ENCODE measurements at places on chromosomes 16 and 17. TPM values are rescaled to one million over a fixed set of nuclear protein-coding genes. Genes with fewer than 3 reads are reported as not detected.
A peak's percentile ranks its signal among the peaks of the same experiment; 100 is the strongest.

TP53TG3C gene
- total RNA-seq: not detected

TP53TG3F gene
- total RNA-seq: not detected

- H3K36me3 ChIP-seq: peaks cover 8% of the 10 kb centered on the region
- no peaks in the 10 kb centered on the region for H3K27me3 ChIP-seq
- peaks cover 30% of the 10 kb centered on the region for H3K4me1 ChIP-seq
- peak within 1 kb of the TSS; percentile 73 for H3K27ac ChIP-seq
These were observed at the start of gene TSEN54 for GRCh38 chr17:75516255-75516618. TSS of gene TSEN54 (plus strand) at chr17:75516528. CDS start at chr17:75516561, 33 bp downstream.

- H3K4me3 ChIP-seq: no peak overlapping the region
- DNase-seq: no peak
- H3K36me3 ChIP-seq: no peaks in the 10 kb centered on the region
These were observed 8.6 kb upstream of the HS3ST2 start for GRCh38 chr16:22805326-22805725.

GRCh38 chr17:14748036-14748710 is 447.3 kb downstream of the HS3ST3B1 start:
- no peak overlapping the region for H3K4me3 ChIP-seq
- no peaks in the 10 kb centered on the region for H3K36me3 ChIP-seq
- H3K27ac ChIP-seq: no peak overlapping the region
- DNase-seq: peak; percentile 76
- H3K27me3 ChIP-seq: no peaks in the 10 kb centered on the region
- H3K4me1 ChIP-seq: no peaks in the 10 kb centered on the region

DNA sequence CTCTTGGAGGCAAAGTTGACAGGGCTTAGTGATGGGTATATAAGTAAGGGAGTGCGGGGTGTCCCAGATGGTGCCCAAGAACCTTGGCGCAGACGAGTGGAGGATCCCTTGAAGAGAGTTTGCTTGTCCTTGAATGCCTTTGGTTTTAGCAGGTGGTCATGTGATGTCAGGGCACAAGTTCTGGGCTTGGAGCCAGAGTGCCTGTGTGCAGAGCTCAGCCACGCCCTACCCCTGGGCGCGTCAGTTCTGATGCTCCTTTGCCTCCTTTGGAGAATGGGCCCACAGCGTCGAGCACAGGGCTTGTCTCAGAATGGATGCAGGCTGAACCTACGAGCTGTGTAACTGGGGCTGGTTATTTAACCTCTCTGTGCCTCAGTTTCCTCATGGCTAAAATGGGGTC is 412.2 kb upstream of the EEF2KMT start:
- no peak overlapping the region for H3K27ac ChIP-seq
- no peaks in the 10 kb centered on the region for H3K36me3 ChIP-seq
- no peaks in the 10 kb centered on the region for H3K4me1 ChIP-seq
- peak; percentile 65 for DNase-seq

GRCh38 chr17:61384692-61385576 is 14.7 kb upstream of the TBX2 start:
- H3K4me3 ChIP-seq: no peak overlapping the region
- H3K27ac ChIP-seq: no peak overlapping the region
- H3K4me1 ChIP-seq: peaks cover 4% of the 10 kb centered on the region
- no peak for DNase-seq

DNA sequence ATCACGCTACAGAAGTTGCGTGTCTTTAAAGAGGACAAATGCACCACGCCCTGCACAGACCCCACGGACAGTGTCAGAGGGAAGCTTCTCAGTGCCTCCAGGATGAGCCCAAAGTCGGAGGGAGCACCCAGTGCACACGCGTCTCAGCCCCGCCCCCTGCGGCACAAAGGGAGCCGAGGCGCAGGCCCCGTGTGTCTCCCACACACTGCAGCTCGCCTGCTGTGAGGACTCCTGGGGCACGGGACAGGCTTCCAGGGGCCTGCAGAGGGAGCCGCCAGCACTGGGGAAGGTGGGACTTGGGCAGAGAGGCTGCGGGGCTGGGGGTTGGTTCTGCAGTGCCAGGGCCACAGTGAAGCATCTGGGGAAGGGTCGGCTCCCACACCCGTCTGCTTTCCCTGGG is 77.4 kb downstream of the LMF1 start:
- no peak overlapping the region for H3K27ac ChIP-seq
- H3K36me3 ChIP-seq: peaks cover 10% of the 10 kb centered on the region
- no peak for DNase-seq
- no peaks in the 10 kb centered on the region for H3K4me1 ChIP-seq
- H3K27me3 ChIP-seq: no peaks in the 10 kb centered on the region
- H3K4me3 ChIP-seq: no peak overlapping the region

- peak overlapping the region; percentile 66 for H3K4me3 ChIP-seq
- H3K27me3 ChIP-seq: no peaks in the 10 kb centered on the region
- peaks cover 22% of the 10 kb centered on the region for H3K4me1 ChIP-seq
- peak overlapping the region; percentile 94 for H3K27ac ChIP-seq
These were observed 754 bp upstream of the SLFN11 start for GRCh38 chr17:35373984-35374765.

- H3K4me3 ChIP-seq: no peak overlapping the region
- no peak for DNase-seq
- H3K27ac ChIP-seq: peak overlapping the region; percentile 63
- no peaks in the 10 kb centered on the region for H3K27me3 ChIP-seq
- H3K36me3 ChIP-seq: no peaks in the 10 kb centered on the region
These were observed 146.5 kb upstream of the PLCG2 start for GRCh38 chr16:81632392-81633146.

- no peaks in the 10 kb centered on the region for H3K27me3 ChIP-seq
- no peaks in the 10 kb centered on the region for H3K36me3 ChIP-seq
- H3K4me3 ChIP-seq: no peak overlapping the region
- H3K4me1 ChIP-seq: no peaks in the 10 kb centered on the region
These were observed 35.2 kb upstream of the ATP2C2 start for GRCh38 chr16:84332975-84333684.

GRCh38 chr16:79008036-79008868 is 592.3 kb downstream of the MAF start:
- no peak overlapping the region for H3K27ac ChIP-seq
- DNase-seq: no peak
- H3K36me3 ChIP-seq: no peaks in the 10 kb centered on the region
- no peaks in the 10 kb centered on the region for H3K4me1 ChIP-seq
- H3K27me3 ChIP-seq: no peaks in the 10 kb centered on the region

Measured in upper lobe of right lung (tissue), 1 donor.